ENCODE measurements at places on chromosomes 7 and 10.

DNA sequence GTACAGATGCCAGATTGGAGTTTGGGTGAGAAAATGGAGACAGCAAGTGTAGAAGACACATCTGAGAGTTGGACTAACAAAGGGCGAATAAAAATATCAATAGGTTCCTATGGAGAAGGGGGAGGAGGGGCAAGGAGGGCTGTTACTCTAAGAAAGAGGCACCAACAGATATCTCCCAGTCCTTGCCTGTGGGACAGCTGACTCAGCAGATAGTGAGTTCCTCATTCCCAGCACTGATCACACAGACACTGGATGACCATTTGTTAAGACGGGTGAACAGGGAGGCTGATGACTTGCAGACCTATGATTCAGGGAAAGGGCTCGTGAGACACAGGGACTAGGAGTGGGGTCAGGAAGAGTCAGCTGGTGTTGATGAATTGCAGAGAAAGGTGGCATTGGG, 5.7 kb upstream of the PRR15 start:
- no peak for DNase-seq

GRCh38 chr10:63200431-63200830, 67.3 kb downstream of the NRBF2 start:
- no peak for DNase-seq

GRCh38 chr10:111473361-111473760, 396.5 kb downstream of the ADRA2A start:
- DNase-seq, result no peak

DNA sequence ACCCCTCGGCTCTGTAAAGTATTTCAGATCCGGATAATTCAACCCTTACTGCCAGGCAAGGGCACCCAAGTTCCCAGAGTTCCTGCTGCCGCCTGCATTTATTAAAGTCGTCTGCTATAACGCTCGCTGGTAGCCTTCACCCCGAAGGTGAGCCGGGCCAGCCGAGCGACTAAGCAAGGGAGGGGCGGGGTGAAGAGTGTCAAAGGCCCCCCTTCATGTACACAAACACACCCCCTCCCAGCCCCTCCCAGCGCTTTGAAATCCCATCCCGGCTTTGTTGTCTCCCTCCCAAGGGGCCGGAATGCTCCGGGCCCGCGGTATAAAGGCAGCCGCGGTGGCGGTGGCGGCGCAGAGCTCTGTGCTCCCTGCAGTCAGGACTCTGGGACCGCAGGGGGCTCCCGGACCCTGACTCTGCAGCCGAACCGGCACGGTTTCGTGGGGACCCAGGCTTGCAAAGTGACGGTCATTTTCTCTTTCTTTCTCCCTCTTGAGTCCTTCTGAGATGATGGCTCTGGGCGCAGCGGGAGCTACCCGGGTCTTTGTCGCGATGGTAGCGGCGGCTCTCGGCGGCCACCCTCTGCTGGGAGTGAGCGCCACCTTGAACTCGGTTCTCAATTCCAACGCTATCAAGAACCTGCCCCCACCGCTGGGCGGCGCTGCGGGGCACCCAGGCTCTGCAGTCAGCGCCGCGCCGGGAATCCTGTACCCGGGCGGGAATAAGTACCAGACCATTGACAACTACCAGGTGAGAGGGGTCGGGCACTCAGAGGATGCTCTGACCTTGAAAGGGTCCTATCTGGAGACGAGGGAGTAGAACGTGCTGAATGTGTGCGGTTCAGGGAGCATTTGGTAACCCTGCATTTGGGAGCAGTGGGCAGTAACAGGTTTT, at the start of gene DKK1:
TSS of gene DKK1 (plus strand) at position 349 of the 889 bp plus-strand sequence. CDS start at position 503, 154 bp downstream.
- DNase-seq, result peak; percentile 86

- DNase-seq, result no peak
These were observed 13.9 kb downstream of the TRIM8 start for GRCh38 chr10:102657984-102658724.

DNA sequence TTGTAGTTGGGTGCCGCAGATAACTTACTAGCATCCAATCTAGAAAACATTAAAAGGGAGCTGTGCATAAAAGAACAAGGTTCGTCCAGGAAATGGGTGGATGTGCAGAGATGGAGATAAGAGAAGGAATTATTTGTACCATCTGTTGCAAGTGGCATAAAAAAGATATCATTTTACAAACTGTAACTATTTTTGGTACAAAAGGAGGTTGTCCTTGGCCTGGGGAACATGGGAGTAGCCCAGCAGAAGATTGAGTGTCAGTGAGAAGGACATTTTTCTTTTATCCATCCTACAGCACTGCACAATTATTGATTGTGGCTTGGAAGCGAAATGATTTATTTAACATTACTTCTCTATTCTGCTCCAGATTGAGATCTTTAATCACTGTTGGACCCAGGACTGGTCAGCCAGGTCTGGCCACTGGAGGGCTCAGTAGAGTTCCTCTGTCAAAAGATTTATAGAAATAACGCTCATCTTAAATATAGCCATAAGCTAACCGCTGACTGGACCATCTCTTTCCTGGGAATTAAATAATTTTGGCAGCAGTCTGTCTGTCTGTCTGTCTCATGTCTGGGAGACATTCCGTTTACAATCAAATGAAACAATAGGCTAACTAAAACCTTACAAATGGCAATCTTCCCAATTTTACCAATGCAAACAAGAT, 254.1 kb downstream of the KIAA1217 start:
- DNase-seq, result no peak

DNA sequence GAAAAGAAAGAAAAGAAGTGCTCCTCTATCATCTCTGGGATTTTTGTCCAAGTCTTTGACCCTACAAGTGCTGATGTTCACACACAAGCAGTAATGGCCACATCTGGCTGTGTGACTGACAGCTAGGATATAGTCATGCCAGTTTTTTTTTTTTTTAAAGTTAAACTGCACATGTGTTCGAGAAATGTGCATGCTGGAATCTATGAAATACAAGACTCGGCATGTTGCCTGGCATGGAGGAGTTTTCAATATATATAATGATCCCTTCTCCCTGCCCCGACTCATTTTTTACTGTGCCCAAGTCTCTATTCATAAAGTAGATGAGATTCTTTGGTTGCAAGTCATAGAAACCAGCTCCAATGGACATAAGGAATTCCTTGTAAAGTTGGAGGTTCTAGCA, 60.4 kb upstream of the FGFR2 start:
- no peak for DNase-seq

DNA sequence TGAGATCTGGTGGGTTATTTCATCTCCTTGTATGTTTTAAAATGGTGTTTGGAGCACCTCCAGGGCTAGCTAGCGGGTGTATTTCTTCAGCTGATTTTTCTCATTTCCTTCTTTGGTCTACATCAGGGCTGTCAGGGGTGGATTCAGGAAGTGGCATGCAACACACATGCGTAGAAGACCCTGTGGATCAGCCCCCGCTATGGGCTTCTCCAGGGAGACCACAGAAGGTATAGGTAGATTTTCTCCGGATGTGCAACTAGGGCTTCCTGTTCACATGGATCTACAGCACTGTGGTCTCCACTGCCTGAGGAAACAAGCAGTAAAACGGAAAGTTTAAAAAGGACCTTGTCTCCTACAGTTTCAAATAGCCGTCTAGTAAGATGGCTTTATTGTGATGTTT, 10.4 kb downstream of the NUB1 start:
- no peak for DNase-seq

- DNase-seq, result no peak
These were observed 273.5 kb upstream of the DGKB start for GRCh38 chr7:15176089-15176488.

DNA sequence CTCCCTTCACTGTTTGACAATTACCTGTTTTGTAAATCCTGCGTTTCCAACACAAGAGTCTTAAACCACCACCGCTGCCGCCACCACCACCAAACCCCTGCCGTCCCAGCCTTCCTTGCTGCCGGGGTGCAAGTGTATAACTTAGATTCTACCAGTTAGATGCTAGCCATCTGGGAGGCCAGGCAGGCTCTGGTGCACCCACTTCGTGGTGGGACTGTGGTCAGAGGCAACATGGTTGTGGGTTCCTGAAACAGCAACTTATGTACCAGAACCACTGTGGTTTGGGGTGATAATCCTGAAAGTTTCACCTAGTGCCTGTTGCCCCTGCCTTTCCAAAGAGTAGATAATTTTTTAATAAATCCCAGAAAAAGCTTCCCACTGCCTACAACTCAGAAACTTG, 510.5 kb downstream of the CCSER2 start:
- no peak for DNase-seq

DNA sequence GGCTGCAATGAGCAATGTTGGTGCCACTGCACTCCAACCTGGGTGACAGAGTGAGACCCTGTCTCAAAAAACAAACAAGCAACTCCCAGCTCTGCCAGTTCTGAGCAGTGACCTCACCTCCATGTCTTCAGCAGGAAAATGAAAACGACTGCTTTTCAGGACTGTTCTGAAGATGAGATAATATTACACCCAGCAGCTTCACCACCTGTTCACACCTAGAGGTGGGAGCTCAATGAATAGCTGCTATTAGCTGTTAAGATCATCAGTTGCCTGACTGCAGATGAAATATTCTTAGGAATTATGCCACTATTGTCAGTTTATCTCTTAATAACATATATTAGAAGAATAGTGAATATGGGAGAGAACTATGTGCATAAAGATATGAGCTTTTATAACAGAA, 48.4 kb upstream of the CYTH3 start:
- no peak for DNase-seq

DNA sequence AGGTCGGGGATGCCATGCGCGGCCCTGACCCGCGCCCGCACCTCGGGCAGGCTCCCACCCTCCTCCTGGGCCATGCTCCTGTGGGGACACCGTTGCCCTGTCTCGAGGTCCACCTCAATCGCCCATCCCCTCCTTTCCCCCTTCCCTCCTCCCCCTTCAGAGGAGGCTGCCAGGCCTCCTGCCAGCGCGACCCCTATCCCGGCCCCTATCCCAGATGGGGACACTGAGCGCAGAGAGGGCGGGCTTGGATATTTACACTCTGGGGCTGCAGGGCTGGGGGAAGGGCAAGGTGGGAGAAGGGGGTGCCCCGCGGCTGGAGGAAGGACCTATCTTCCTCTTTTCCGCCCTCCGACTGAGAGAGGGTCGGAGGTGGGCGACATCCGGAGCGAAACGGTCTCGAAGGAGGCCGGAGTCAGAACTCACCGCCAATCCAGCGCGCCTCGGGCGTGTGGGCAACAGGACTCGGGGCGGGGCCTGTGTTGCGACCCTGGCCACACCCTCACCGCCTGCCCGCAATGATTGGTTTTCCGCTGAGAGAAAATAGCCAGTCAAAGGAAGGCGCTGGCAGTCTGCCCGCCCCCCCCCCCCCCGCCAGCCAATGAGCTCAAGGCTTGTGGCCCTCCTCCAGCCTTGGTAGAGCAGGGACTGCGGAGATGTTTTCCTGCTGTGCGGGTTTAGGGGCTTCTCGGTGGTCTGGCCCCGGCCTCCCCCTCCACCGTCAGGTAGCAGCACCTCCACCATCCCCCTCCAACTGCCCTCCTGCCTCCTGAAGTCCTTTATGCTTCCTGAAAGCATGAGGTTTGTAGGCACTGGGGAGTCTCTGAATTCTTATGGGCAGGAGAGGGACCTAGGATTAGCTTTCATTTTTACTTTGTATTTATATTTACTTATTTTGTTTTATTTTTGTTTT, at the start of gene METTL27:
TSS of gene METTL27 (minus strand) at position 450 of the 910 bp plus-strand sequence. CDS start at position 74, 376 bp downstream.
- DNase-seq, result peak; percentile 88

DNA sequence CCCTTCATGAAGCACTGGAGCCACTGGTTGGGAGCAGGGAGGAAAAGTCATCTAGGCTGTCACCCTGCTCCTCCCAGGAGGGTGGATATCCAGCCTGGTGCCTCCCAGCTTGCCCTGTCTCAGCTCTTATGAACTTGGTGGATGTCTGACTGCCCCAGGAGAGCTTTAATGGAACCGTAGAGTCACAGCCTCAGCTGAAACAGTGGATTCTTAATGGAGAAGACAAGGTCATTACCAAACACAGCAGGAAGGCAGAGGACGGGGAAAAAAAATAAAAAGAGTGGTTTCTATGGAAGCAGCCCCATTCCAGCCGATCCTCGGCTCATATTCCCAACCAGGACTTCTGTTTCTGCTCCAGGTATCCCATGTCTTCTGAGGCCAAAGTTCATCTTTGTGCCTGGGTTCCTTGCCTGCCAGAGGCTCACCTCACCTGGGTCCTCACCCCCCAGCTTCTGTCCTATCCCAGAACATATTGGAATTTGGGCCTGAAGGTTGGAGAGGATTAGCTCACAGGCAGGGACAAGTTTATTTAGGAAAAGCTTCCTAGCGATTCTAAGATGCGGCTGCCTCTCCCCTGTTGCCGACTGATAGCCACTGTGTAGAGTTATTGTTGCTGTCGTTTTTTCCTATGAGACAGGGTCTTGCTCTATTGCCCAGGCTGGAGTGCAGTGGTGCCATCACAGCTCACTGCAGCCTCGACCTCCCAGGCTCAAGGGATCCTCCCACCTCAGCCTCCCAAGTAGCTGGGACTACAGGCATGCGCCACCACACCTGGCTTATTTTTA, 15.6 kb downstream of the CCL26 start:
- no peak for DNase-seq

DNA sequence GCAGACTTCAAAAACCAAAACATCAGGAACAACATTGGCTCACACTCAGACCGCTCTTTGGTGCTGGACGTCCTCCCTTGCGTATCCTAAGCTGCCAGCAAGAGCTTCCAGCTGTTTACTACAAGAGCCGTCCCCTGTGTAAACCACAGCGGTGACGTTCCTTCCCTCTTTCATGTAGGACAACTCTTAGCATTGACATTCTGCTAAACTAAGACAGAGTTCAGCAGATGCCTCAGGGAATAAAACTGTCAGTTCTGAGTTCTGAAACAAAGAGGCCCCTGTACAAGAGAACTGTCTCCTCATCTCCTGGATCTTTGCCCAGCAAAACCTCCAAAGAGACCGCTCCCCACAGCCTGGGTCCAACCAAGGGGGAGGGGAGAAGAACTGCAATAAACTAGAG, 57.8 kb upstream of the OPALIN start:
- no peak for DNase-seq

DNA sequence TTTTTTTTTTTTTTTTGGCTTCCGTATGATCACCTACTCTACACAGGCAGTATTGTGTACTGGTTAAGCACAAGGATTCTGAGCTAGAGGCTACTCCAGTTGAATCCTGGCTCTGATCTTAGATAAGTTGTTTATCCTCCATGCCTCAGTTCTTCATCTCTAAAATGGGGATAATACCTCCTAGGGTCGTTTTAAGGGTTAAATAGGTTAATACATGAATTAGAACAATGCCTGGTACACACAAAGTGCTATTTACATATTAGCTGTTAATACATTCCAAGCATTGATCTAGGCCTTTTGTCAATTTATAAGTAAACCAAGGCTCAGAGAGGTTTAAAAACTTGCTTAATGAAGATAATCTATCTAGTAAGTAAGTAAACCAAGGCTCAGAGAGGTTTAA, 59.0 kb downstream of the ST7 start:
- no peak for DNase-seq

- DNase-seq, result no peak
These were observed 5.4 kb upstream of the MYPN start for GRCh38 chr10:68103901-68104300.

- no peak for DNase-seq
These were observed 4.5 kb upstream of the DGKI start for GRCh38 chr7:137850972-137851945.

DNA sequence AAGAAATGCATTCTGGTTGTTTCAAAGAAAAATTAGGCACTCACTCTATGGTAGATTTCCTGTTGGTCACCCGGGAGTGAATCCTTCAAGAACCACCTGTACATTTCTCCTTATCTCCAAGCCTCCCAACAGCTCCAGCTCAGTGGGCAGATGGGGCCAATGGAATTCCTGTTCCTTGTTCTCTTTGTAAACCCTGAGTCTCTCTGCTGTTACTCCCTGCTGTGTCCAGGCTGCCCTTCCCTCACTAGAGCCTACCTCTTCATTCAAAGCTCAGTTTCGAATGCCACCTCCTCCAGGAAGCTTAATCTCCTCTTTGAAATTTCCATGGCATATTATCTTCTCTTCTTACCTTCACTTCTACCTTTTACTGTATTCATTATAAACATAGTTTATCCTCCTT, 3.5 kb upstream of the BMPER start:
- DNase-seq, result no peak

- DNase-seq, result no peak
These were observed 1.1 kb upstream of the LBX1 start for GRCh38 chr10:101230183-101230917.

All from HCT116 (cell line).